ENCODE measurements at places on chromosomes 4 and X. TPM values are rescaled to one million over a fixed set of nuclear protein-coding genes. Genes with fewer than 3 reads are reported as not detected.

Gene ASB12
- 0.53 TPM for polyA plus RNA-seq

Gene HMX1
- not detected for polyA plus RNA-seq

Gene ZFP42
- polyA plus RNA-seq: not detected

Gene WDR17
- polyA plus RNA-seq: 0.50 TPM

Gene VAMP7
- 49.1 TPM for polyA plus RNA-seq

Gene HMGN5
- 6.8 TPM for polyA plus RNA-seq

Gene ENAM
- polyA plus RNA-seq: not detected

Gene NPY1R
- not detected for polyA plus RNA-seq

Gene SAGE1
- not detected for polyA plus RNA-seq

Gene NCAPG
- not detected for polyA plus RNA-seq

Gene ERAS
- not detected for polyA plus RNA-seq

Gene MAD2L1
- polyA plus RNA-seq: 19.2 TPM

Gene F11
- polyA plus RNA-seq: not detected

Gene BRS3
- not detected for polyA plus RNA-seq

Gene GYPA
- polyA plus RNA-seq: not detected

Gene RPL39
- polyA plus RNA-seq: 5,767 TPM

Gene ZNF518B
- polyA plus RNA-seq: 17.9 TPM

Gene CSAG3
- polyA plus RNA-seq: not detected

Gene TLR6
- not detected for polyA plus RNA-seq

Gene ASMTL
- 42.3 TPM for polyA plus RNA-seq

Gene CRLF2
- not detected for polyA plus RNA-seq

Gene TAF9B
- polyA plus RNA-seq: 21.4 TPM

Gene BMP15
- polyA plus RNA-seq: not detected

Gene UGT2A3
- polyA plus RNA-seq: not detected

Gene GAGE2A
- polyA plus RNA-seq: not detected

Gene GYPE
- 2.6 TPM for polyA plus RNA-seq

Gene RTL5
- polyA plus RNA-seq: not detected

Gene WWC2
- 0.77 TPM for polyA plus RNA-seq

Gene MAGEB10
- polyA plus RNA-seq: not detected

Gene TEC
- 1.1 TPM for polyA plus RNA-seq

Gene F8A3
- 22.2 TPM for polyA plus RNA-seq

Gene HTN3
- polyA plus RNA-seq: not detected

Gene YY2
- 0.61 TPM for polyA plus RNA-seq

Gene FDCSP
- polyA plus RNA-seq: not detected

Gene SHROOM3
- polyA plus RNA-seq: not detected

Gene KCNE5
- not detected for polyA plus RNA-seq

Gene TLR2
- polyA plus RNA-seq: 0.44 TPM

Gene NAP1L3
- 7.1 TPM for polyA plus RNA-seq

Data from naive thymus-derived CD8-positive, alpha-beta T cell (primary cell).